ENCODE measurements at places on chromosomes 12 and 14. TPM values are rescaled to one million over a fixed set of nuclear protein-coding genes. Genes with fewer than 3 reads are reported as not detected.

Gene MBIP
- total RNA-seq: 10.9 TPM

Gene AMIGO2
- total RNA-seq: 77.7 TPM

Gene P2RX2
- not detected for total RNA-seq

Gene AKAP5
- 0.86 TPM for total RNA-seq

Gene ZC3H14
- 97.1 TPM for total RNA-seq

Gene TMPRSS12
- not detected for total RNA-seq

Gene GPRC5D
- not detected for total RNA-seq

Gene MANSC4
- total RNA-seq: not detected

Gene LRRC10
- total RNA-seq: not detected

Gene RAB15
- 1.3 TPM for total RNA-seq

Gene BIN2
- total RNA-seq: not detected

Gene SALL2
- 1.6 TPM for total RNA-seq

Gene ATXN7L3B
- 26.8 TPM for total RNA-seq

Gene CLEC4C
- not detected for total RNA-seq

Gene KRT1
- total RNA-seq: not detected

Gene PTPN6
- total RNA-seq: 0.22 TPM

Gene L2HGDH
- 1.8 TPM for total RNA-seq

Gene MYO1A
- not detected for total RNA-seq
